GM23248 (cell line): ENCODE measurements at places on chromosomes 7 and 10.
A peak's percentile ranks its signal among the peaks of the same experiment; 100 is the strongest.

DNA sequence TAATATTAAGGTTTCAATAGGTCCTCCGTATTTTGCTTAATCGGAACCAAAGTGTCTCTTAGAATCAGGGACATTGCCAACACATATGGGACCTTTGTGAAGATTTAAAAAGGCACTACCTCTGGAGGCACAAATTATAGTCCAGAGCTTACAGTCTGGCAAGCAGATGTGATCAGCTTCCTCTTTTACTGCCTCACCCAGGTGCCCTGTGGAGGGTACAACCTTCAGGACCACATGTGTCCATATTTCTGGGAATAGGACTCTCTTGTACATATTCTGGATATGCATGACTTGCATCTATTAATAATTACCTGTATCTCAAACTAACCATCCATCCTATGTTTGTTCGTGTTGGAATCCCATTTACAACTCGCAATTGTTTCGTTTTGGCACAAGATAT lies 60.0 kb downstream of the HGF start:
- no peak for DNase-seq

DNA sequence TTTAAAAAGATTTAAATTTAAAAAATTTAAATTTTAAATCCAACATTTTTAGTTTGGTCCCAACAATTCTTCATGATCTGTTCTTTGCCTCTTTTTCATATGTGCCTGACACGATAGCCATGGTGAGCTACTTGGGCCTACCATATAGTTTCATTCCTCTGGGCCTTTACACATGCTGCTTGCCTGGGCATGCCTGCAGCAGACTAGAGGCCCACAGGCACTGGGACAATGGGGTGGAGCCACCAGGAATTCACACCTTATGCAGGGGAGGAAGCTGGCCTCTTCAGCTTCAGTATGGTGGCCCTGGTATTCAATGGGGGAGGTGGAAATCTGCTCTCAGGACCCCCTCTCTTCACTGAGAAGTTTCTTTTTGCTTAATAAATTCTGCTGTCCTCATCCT lies 37.8 kb upstream of the ZNF365 start:
- DNase-seq = no peak

- DNase-seq = no peak
Observed at GRCh38 chr10:80660736-80661135, 123.0 kb downstream of the SH2D4B start.

GRCh38 chr7:19747740-19748339 lies 25.6 kb downstream of the TMEM196 start:
- DNase-seq = peak; percentile 59

DNA sequence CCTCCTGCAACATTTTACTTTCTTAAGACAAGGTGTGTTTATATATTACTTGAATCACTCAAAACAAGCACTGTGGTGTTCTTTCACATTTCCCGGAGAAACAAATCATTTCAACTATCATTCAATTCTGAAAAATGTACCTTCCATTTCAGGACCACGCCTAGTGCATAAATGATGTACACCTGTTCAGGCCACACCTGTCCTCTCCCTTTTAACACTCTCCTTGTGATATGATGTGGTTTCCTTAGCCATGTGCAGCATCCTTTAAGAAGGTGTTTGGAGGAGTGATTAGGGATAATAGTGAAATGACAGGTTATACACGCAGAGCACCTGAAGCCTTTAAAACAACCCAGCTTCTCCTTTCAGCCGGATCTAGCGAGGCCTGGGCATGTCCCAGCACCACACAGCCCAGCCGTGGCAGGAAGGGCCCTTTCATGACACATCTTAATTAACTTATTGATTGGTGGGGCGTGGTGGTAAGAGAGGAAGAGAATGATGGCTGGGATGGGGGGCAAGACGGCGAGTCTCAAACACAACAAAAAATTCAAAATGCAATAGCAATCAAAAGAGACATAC lies 26.9 kb downstream of the ABLIM1 start:
- no peak for DNase-seq

DNA sequence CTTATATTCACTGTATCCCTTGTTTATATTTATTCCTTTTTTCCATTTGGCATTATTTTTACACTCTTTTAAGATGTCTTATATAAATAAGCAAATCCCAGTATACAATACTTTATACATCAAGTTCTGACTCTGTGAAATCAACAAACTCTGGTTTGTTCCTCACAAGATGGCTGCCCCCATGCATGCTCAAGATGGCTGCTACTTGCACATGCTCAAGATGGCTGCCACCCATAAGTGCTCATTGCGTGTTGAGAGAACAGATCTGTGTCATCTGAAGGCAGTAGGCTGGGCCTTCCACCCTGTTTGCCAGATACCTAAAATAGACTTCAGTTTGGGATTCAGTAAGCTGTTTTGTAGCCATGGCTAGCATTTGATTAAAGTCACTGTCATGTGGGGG lies 666.2 kb downstream of the TYW1 start:
- no peak for DNase-seq

DNA sequence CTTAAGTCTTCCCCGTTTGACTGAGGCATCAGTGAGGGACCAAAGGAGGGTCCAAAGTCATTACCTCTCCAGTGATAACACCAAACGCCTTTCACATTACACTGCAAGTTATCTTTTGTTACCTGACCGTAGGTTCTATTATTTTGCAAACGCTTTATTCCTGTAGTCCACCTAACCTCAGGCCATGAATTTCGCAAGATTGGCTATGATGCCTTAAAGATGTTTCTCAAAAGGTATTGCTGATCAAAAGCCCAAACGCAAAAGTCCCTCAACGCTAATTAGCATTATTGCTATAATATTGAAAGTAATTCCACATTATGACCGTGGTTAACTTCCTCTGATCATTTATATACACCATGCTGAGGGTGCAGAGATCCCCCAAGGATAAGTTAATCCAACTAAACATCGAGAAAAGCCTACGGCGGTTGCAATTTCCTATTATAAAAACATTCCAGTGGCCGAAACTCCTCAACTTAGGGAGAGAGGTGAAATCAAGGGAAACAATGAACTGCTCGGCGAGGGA lies 649 bp downstream of the DNA2 start:
- DNase-seq = no peak

GRCh38 chr7:83614112-83614511 lies 34.8 kb downstream of the SEMA3E start:
- peak; percentile 1 for DNase-seq

DNA sequence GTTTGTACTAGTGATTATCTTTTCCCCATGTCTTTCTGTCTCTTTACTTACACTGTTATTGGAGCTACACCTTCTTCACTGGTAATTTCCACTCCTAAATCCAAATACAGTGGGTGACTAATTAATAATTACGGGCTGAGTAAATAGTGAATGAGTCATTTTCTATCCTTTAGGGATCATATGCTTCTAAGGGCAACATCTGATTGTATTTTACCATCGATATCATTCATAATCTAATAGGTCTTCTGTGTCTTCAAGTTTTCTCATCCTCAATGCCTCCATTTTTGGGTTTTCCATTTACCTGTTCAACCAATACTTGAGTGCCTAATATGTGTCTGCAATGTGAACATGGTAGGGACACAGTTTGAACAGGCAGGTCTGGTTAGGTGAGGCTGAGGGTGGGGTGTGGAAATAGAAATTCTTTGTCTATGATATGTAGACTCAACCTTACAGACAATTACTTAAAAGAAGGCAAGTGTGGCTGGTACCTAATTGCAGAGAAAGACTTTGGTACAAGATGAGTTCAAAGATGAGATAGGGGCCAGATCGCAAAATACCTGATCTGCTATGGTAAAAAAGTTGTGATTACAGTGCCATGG lies 5.9 kb upstream of the DHX32 start:
- DNase-seq = peak; percentile 32

GRCh38 chr10:129788215-129788614 lies 175.9 kb downstream of the EBF3 start:
- no peak for DNase-seq

DNA sequence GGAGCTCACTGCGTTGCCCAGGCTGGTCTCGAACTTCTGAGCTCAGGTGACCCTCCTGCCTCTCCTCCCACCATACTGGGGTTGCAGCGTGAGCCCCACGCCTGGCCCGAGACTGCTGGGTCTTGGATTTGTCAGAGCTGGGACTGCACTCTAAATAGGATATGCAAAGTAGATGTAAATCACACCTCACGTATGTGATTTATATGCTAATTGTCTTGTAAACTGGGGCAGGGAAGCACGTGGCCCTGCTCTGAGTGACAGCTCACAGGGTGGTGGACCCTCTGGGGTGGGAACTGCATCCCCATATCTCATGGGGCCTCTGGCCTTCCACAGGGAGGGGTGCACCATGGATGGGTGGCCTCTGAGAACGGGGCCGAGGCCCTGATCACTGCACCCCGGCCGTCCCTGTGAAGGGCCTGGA lies 34.1 kb downstream of the GET4 start:
- no peak for DNase-seq

- DNase-seq = no peak
Observed at GRCh38 chr7:126440542-126440941, 812.2 kb downstream of the GRM8 start.
